ENCODE measurements at places on chromosomes 5 and 9.

DNA sequence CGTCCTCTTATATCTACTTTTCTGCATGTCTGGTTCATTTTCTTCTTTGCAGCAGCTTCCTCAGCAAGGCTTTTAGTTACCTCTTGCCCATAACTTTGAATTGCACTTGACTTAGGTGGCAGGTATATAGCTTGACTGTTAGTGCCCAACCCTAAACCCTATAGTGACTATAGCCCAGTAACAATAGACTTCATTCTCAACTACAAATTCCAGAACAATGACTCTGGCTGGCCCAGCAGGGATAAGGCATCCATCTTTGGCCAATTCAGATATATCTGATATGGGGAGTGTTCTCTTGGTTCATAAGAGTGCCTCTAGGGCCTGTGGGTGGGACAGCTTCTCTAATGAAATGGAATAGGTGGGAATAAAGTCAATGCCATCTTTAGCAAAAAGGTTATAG is 246.2 kb downstream of the DMRT2 start:
- DNase-seq: no peak

DNA sequence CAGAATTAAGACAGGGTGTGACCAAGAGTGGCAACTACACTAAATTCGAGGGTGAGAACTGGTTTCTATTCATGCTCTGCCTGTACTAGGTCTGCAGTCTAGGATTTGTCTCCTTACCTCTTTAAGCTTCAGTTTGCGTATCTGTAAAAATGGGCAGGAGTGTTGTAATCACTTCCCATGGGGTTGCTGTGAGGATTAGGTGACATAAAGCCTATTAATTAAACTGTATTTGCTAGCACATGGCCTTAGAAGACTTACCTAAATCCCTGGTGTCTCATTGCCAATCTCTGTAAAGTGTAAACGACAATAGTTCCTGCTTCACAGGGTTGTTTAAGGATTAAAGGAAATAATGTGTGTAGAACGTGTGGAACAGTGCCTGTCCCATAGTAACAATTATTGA is 193.6 kb downstream of the DRD1 start:
- no peak for DNase-seq

- DNase-seq: no peak
Observed at GRCh38 chr9:130239741-130240241, 25.8 kb upstream of the HMCN2 start.

DNA sequence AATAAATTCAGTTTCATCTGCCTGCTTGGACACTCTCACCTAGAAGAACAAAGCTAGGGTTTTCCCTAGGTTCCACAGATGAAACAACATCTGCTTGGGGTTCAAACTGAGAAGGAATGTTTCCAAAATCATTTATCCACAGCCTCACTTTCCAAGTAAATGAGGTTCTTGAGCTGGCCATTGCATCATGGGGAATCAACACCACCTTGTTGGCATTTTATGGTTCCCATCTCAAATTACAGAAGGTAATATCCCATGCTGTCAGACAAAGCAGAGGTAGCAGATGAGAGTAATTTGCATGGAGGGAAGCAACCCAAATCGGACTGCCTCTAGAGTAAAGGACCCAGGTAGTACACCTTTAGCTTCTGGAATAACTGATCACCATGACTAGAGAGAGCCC is 10.5 kb upstream of the NR4A3 start:
- DNase-seq: no peak

GRCh38 chr5:177405312-177405711 is 4.1 kb downstream of the F12 start:
- DNase-seq: no peak

DNA sequence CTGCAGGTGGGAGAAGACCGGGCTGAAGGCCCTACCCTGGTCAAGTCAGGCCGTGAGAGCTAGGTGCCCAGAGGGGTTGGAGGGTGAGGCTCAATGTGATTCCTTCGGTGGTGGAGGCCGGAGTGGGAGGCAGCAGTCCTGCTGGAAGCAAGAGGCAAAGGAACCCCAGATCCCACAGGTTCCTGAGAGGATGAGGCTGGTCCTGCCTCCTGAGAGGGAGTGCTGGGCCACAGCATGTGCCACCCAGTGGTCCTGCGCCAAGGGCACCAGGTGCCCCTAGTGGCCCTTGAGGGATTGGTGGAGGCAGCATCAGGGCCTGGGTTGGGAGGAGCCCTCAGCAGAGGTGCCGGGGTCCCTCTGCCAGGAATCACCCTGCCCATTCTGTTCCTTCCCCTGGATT is 59.1 kb downstream of the BARX1 start:
- no peak for DNase-seq

DNA sequence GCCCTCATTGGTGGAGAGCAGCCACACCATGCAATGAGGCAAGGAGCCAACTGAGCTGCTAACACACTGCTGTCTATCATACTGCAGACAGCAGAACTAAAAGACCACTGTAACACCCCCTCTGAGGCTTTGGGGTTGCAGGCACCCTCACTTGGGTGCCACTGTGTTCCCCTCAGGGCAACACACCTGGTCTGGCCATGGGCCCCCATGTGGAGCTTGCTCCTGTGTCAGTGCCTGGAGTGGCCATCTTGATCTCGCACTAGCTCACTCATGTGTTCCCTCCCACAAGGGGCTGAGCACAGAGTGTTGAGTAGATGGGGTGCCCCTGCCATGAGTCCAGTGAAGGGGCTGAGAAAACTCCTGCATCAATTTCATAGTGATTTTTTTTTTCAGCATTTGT is 532.4 kb upstream of the FTMT start:
- DNase-seq: no peak

DNA sequence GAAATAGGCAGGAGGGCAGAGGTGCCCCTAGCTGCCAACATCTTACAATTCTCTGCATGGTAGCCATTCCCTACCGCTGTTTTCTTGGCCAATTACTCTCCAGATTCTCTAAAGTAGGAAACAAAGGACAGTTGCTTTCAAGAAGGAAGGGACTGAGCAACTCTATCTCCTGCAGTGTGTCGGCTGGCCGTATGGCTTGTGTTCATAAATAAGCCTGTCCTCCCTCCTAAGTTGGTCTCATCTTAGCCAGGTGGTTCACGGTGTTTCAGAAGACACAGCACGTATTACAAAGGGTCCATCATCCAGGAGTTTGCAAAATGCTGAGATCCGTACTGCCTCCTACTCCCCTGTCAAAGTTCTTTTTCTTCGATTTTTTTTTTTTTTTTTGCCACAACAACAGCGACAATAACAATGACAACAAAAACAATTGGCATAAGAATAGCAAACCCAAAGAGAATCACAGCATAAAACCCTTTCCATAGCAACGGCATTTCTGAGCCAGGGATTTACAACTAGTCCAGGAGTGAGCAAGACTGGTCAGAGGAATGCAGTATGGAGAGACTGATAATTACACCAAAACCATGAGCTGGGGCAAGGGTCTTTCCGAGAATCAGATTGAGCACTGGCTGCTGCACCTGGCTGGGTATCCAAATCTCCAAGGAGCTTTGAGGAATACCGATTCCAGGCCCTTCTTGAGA is 212.8 kb downstream of the SLIT3 start:
- no peak for DNase-seq

DNA sequence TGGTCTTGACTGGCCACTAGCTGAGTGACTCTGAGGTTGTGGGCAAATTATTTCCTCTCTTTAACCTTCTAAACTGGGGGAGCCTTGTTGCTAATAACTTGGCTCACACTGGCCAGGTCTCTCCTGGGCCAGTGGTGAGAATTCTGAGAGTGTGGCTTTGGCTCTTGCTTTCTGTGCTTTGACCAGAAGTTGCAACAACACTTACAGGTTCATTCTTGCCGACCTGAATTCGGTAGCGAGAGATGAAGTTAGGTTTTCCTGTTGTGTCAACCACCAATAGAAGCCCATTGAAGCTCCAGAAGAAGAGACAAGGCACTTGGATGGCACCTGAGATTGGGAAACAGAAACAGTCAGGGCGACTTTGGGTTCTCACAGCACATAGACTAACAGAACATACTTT is 19.8 kb downstream of the FAXDC2 start:
- no peak for DNase-seq

All from NCI-H1694 (cell line).